Muscle of leg (tissue), 16 donors: ENCODE measurements at places on chromosomes 6 and 20. TPM values are rescaled to one million over a fixed set of nuclear protein-coding genes. Genes with fewer than 3 reads are reported as not detected.

OOEP gene
- total RNA-seq: not detected

ADGB gene
- total RNA-seq: 0.04 TPM

PRICKLE4 gene
- 2.6 TPM for total RNA-seq

PBX2 gene
- total RNA-seq: 31.3 TPM

TP53TG5 gene
- total RNA-seq: not detected

RNASET2 gene
- 20.4 TPM for total RNA-seq

SLC22A2 gene
- 0.04 TPM for total RNA-seq

DNA sequence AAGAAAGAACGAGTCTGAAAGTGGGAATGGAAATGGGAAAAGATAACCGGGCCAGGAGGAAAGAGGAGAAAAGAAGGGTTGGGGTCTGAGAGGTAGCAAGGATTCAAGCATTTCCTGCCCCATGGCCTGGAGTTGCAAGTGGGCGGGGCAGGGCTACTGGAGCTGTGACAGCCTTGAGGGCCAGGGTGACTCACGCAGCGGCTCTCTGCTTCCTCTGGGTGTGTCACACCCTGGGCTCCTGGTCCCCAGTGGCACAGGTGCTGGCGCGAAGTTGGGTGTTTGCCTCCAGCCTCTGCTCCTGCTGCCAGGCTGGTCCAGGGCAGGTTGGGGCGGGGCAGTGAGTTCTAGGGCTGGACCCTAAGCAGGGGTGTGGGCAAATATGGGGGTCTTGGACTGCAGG is 3.3 kb upstream of the ULBP3 start:
- H3K36me3 ChIP-seq: no peaks in the 10 kb centered on the region
- peaks cover 20% of the 10 kb centered on the region for H3K4me1 ChIP-seq
- DNase-seq: peak; percentile 11
- peaks cover 2% of the 10 kb centered on the region for H3K27me3 ChIP-seq
- no peak overlapping the region for H3K4me3 ChIP-seq
- H3K27ac ChIP-seq: no peak overlapping the region

DNA sequence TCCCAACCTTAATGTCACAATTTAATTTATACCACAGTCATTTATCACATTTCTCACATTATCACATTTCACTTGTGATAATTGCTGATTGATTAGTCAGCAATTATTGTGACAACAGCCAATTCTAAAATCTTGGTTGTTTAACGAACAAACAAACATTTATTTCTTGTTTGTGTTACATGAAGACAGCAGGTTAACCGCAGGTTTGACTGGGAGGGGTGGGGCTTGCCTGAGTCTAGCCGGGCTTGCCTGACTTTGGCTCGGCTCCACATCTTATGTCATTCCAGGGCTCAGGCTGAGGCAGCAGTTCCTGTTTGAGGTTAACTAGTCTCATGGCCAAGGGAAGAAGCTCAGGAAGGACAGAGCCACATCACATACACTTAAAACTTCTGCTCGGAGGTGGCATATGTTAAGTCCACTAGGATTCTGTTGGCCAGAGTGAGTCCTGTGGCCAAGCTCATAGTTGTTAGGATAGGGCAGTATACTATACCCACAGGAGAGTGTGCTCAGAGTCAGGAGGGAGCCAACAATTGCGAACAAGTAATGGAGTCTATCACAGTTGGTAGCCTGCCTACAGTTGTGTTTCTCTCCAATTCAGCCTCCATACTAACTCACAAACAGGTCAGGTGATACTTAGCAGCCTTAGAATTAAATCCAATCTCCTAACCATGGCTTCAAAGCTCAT is 90.0 kb upstream of the IFNGR1 start:
- H3K4me3 ChIP-seq: no peak overlapping the region
- H3K27me3 ChIP-seq: no peaks in the 10 kb centered on the region
- H3K4me1 ChIP-seq: peaks cover 7% of the 10 kb centered on the region
- no peak overlapping the region for H3K27ac ChIP-seq
- peak; percentile 77 for DNase-seq
- no peaks in the 10 kb centered on the region for H3K36me3 ChIP-seq

DNA sequence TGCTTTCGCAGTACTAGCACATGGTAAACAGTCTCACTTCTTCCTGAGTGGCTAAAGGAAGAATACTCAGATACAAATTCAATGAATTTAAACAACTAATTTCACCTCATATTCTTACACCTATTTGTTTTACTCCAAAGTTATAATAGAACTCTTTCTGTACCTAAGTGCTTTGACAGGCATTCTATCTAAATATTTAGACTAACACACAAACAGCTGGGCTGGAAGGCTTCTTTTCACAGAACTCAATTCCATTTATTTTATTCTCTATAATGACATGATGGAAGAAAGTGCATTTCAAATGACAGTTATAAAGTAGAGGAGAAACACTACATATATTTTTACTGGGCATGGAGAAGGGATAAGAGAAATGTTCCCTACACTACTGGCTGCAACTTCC is 384.9 kb upstream of the SPTLC3 start:
- no peak for DNase-seq
- no peaks in the 10 kb centered on the region for H3K36me3 ChIP-seq
- H3K4me3 ChIP-seq: no peak overlapping the region
- no peaks in the 10 kb centered on the region for H3K27me3 ChIP-seq

DNA sequence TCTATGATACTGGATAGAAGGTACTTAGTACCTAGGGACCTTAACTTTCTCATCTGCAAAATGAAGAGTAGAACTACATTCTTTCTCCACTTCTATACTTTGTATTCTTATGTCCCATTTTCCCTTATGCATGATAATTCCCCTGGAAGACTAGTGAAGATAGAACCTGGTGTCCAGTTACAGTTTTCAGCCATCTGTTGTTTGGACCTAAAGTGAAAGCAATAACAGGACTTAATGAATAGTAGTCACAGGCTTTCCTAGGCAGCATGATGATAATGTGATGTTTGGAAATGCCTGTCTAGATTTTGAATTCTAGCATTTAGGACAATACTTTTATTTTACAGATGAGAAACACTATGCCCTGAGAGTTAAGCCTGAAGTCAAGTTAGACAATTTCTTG is 153.8 kb downstream of the RIMS1 start:
- no peak overlapping the region for H3K27ac ChIP-seq
- no peak overlapping the region for H3K4me3 ChIP-seq
- peak; percentile 46 for DNase-seq
- H3K36me3 ChIP-seq: no peaks in the 10 kb centered on the region
- no peaks in the 10 kb centered on the region for H3K27me3 ChIP-seq

- DNase-seq: no peak
- H3K4me3 ChIP-seq: no peak overlapping the region
- H3K4me1 ChIP-seq: no peaks in the 10 kb centered on the region
- no peaks in the 10 kb centered on the region for H3K27me3 ChIP-seq
- no peak overlapping the region for H3K27ac ChIP-seq
These were observed 50.3 kb upstream of the IL20RA start for GRCh38 chr6:137095093-137095492.

DNA sequence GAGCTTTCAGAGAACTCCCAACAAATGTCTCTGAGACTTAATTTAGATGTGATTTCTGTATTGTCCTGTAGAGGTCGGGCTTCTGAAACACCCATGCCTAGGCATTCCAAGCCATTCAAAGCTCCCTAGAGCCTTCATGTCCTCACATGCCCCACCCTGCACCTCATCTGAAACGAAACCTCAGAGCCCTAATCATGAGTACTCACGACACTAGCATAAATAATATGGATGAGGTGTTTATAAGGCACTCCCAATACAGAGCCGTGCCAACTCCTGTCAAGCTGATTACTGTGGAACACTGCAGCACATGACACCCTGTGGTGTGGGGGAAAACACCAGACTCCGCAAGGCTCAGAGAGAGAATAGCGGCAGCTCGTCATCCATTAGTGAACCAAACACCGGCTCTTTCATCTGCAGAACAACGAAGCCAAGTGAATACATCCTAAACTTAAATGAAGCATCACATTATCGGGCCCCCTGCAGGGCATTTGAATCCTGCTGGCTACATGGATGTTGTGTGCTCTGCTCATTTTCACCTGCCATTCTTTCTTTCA is 83.8 kb downstream of the FNDC1 start:
- H3K4me3 ChIP-seq: no peak overlapping the region
- DNase-seq: peak; percentile 62
- H3K36me3 ChIP-seq: peaks cover 29% of the 10 kb centered on the region
- H3K4me1 ChIP-seq: peaks cover 22% of the 10 kb centered on the region

GRCh38 chr20:61806995-61807394 is 258.7 kb downstream of the TAF4 start:
- H3K4me3 ChIP-seq: no peak overlapping the region
- DNase-seq: no peak
- H3K27ac ChIP-seq: no peak overlapping the region
- peaks cover 38% of the 10 kb centered on the region for H3K4me1 ChIP-seq
- peaks cover 46% of the 10 kb centered on the region for H3K27me3 ChIP-seq

GRCh38 chr6:13688692-13689196 is 22.9 kb downstream of the RANBP9 start:
- DNase-seq: no peak
- no peaks in the 10 kb centered on the region for H3K27me3 ChIP-seq
- no peak overlapping the region for H3K4me3 ChIP-seq
- peaks cover 9% of the 10 kb centered on the region for H3K36me3 ChIP-seq

DNA sequence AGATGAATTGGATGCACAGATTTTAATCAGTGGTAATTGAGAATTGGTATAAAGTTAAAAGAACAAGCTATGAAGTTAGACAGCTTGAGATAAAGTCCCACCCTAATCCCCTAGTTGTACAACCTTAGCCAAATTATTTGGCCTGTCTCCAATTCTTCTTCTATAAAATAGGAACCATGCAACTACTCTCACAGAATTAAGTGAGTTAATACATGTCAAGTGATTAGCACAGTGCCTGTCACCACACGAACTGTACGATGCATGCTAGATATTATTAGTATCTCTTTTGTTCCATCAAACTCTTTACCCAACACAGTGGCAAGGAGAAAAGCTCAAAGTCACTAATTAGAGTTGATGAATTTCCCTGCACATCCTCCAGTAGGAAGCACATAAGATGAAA is 44.7 kb downstream of the MBOAT1 start:
- no peak overlapping the region for H3K27ac ChIP-seq
- no peak for DNase-seq
- no peak overlapping the region for H3K4me3 ChIP-seq
- H3K36me3 ChIP-seq: no peaks in the 10 kb centered on the region
- no peaks in the 10 kb centered on the region for H3K4me1 ChIP-seq

DNA sequence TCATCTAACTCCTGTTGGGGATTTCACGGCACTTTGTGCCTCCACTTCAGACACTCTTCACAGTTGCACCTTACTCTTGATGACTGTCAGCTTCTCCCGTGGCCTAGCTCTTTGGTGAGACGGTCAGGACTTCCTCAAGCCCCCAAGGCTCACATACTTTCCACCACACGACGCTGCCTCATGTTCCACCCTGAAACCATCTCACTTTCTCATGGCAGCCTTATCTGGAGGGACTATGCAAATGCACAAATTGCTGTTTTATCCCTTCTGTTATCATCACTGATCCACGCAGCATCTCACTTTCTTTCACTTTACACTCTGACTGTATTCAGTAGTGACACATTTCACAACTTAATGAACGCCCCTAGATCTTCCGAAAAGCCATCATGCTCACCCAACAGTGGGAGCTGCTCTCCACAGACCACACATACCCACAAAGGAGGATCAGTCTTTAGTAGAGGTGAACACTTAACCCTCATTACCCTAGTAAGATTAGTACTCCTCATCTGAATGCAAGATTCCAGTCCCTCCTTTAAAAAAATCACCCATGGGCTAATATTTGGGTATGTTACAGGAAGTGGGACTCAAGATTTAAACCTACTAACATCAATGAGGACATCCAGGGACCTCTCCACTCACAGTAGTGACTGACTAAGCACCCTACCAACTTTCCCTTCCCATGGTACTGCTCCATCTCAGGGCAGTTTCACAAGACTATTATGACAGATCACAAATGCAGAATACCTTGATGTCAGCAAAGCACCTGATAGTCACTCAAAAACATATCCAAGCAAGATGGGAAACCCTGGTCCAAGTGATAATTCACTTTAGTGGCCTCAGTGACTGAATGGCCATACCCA is 35.4 kb downstream of the FYN start:
- no peaks in the 10 kb centered on the region for H3K27me3 ChIP-seq
- peaks cover 23% of the 10 kb centered on the region for H3K36me3 ChIP-seq
- DNase-seq: no peak
- peaks cover 13% of the 10 kb centered on the region for H3K4me1 ChIP-seq
- H3K4me3 ChIP-seq: no peak overlapping the region

DNA sequence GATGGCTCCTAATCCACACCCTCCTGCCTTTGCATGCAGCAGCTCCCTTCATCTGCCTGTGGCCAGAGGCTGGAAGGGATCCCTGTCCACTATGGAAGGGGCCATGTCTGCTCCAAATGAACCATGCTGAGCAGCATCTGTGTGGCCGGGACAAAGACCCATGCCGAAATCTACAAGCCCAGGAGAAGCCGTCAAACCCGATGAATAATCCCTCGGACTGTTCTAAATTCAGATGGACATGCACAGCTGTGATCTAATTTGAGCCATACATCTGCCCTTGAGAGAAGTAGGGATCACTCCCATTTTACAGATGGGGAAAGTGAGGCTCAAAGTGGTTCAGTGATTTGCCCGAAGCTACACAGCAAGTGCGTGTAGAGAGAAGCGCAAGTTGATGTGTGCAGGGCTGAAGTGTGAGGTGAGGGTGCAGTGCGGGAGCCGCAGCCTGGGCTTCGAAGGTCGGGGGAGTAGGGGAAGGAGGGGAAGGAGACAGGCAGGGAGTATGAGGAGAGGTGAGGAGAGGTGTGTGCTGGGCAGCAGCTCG is 22.6 kb upstream of the CDH22 start:
- no peak for DNase-seq
- H3K4me3 ChIP-seq: no peak overlapping the region
- H3K4me1 ChIP-seq: peaks cover 27% of the 10 kb centered on the region
- no peaks in the 10 kb centered on the region for H3K36me3 ChIP-seq
- peaks cover 20% of the 10 kb centered on the region for H3K27me3 ChIP-seq

GRCh38 chr6:11632231-11632630 is 94.7 kb downstream of the TMEM170B start:
- no peak overlapping the region for H3K4me3 ChIP-seq
- no peak for DNase-seq
- H3K36me3 ChIP-seq: no peaks in the 10 kb centered on the region
- peaks cover 26% of the 10 kb centered on the region for H3K4me1 ChIP-seq
- no peaks in the 10 kb centered on the region for H3K27me3 ChIP-seq

DNA sequence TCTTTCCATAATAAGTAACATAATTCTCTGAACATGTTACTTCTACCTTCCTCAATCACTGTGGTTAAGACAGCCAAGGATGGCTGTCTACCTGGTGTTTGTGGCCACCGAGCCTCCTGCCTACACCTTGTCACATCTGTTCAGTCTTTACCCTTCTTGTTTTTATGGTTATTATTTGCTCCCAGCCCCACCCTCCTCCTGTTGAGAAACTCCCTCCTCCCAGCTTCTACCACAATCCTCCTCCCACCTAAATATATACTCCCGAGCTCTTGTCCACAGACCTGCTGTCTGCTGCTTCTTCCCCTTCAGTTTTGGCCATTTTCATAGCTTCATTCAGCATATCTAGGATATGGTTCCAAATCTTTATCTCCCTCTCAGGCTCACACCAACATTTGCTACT is 35.7 kb upstream of the GABRR1 start:
- H3K4me1 ChIP-seq: peaks cover 2% of the 10 kb centered on the region
- H3K4me3 ChIP-seq: no peak overlapping the region
